A673 (cell line): ENCODE measurements at places on chromosomes 1 and 21. TPM values are rescaled to one million over a fixed set of nuclear protein-coding genes. Genes with fewer than 3 reads are reported as not detected.

The JAK1 gene
- total RNA-seq, result 318 and 339 TPM in 2 replicates

The ARHGAP29 gene
- 1.7 and 1.8 TPM in 2 replicates for total RNA-seq

GRCh38 chr1:198363625-198364151 is 176.8 kb downstream of the ATP6V1G3 start:
- H3K4me3 ChIP-seq, result no peak overlapping the region
- no peaks in the 10 kb centered on the region for H3K27me3 ChIP-seq
- no peak overlapping the region for H3K27ac ChIP-seq
- no peaks in the 10 kb centered on the region for H3K36me3 ChIP-seq
- no peaks in the 10 kb centered on the region for H3K4me1 ChIP-seq

- H3K4me3 ChIP-seq, result no peak overlapping the region
- no peak overlapping the region for H3K27ac ChIP-seq
- DNase-seq, result no peak
- H3K27me3 ChIP-seq, result no peaks in the 10 kb centered on the region
Measured at GRCh38 chr1:101316799-101317198, 80.0 kb downstream of the S1PR1 start.

- no peak overlapping the region for H3K27ac ChIP-seq
- H3K4me3 ChIP-seq, result no peak overlapping the region
- H3K36me3 ChIP-seq, result no peaks in the 10 kb centered on the region
- H3K27me3 ChIP-seq, result no peaks in the 10 kb centered on the region
- peaks cover 22% of the 10 kb centered on the region for H3K4me1 ChIP-seq
- peak; percentile 40 for DNase-seq
Measured at GRCh38 chr1:183277821-183278738, 92.0 kb downstream of the LAMC2 start.
